Mesenteric fat pad (tissue), 1 donor: ENCODE measurements at places on chromosomes 7 and 10.

- DNase-seq: no peak
These were observed 411.8 kb upstream of the MGMT start for GRCh38 chr10:129055225-129055624.

- no peak for DNase-seq
These were observed 61.4 kb downstream of the AASS start for GRCh38 chr7:122082670-122083069.

DNA sequence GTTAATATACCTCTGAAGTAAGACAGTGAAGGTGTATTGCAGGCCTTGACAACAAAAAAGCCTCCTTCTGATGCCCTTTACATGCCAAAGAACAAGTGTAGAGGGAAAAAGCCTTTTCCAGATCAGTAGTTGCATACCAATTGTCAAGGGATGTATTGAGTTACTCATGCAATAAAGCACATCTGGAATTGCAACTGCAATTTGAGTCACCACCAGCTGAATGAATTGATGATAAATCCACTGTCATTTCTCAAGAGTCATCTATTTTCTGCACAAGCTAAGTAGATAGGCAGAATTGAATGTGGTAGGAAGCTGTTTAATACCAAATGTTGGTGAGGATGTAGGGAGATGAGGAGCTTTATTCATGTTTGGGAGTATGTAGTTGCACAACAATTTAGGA is 325.9 kb upstream of the SMIM30 start:
- no peak for DNase-seq

DNA sequence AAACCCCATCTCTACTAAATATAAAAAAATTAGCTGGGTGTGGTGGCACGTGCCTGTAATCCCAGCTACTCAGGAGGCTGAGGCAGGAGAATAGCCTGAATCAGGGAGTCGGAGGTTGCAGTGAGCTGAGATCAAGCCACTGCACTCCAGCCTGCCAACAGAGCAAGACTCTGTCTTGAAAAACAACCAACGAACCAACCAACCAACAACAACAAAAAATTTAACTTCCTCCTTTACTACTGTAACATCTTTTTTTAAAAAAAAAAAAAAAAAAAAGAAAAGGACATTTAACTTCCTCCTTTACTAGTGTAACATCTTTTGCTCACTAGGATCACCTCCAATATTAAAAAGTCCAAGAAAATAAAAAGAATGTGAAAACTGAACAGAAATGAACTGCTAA is 92.3 kb upstream of the TMEM168 start:
- no peak for DNase-seq

- no peak for DNase-seq
These were observed 14.0 kb upstream of the ADRB1 start for GRCh38 chr10:114029655-114030054.

- DNase-seq: no peak
These were observed 8.2 kb downstream of the LFNG start for GRCh38 chr7:2527505-2528467.

GRCh38 chr7:123673752-123674398 is 18.2 kb downstream of the LMOD2 start:
- DNase-seq: no peak

GRCh38 chr7:73451780-73452398 is 18.3 kb downstream of the FZD9 start:
- DNase-seq: no peak

GRCh38 chr7:105020926-105021325 is 6.9 kb downstream of the KMT2E start:
- DNase-seq: no peak

DNA sequence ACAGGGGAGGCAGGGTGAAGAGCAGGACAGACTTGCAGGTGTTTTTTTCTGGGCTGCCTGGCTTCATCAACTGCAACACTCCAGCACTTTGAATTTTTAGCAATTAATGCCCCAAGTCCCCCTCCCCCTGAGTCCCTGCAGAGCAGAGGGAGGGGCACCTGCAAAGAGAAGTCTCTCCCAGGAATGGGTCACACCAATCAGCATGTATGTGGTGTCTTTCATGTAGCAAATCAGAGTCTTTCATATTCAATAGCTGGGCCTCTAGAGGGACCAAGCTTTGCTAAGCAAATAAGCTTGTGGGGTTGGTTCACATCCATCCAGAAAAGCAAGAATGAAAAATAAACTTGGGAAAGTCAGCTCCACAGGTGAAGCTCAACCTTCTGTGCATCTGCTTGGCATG is 90.7 kb downstream of the PARP12 start:
- DNase-seq: peak; percentile 22

GRCh38 chr7:54978364-54979116 is 40.3 kb upstream of the EGFR start:
- no peak for DNase-seq

DNA sequence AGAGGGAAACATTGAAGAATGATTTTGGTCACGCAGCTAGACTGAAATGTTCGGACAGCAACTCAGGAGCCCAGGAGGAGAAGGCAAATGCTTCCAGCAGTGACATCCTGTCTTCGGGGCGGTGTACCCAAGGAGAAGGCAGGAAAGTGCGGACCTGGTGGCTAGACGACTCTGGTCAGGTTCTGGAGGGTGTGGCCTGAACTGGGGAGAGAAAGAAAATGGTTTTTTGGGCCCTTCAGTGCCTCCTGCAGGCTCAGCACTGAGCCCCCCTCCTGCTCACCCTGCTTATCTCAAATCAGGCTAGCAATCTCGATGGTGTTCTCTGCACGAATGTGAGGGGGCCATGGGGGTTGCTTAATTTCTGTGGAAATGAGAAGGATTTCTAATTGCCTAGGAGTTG is 26.7 kb upstream of the TARP start:
- DNase-seq: no peak

- DNase-seq: no peak
These were observed 379.7 kb upstream of the ZMIZ1 start for GRCh38 chr10:78688901-78689583.

GRCh38 chr10:120451968-120452367 is 5.1 kb upstream of the PLPP4 start:
- no peak for DNase-seq

DNA sequence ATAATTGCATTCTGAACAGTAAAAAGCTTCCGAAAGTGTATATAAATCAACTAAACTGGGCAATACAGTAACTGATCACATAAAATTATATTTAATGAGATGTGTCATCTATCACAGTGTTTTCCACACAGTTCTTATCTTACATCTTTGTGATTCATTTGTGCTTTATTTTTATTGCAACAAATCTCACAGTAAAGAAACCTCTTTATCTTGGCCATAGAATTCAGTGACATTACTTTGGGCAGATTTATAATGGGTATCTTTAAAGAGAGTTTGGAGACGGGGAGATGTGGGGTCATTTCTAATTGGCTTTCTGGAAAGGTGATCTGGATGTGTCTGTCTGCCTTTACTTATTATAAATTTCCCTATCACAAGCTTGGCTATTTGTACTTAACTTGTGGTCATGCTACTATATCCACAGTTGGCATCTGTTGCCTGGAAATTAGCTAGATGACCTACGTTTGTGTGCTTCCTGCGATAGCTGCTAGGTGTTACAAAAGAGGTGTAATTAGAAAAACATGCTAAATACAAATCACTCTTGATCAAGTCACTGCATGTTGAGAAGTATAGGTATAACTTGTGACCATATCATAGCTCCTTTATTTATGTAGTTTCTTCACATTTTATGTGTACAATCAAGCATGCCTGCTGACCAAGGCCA is 123.8 kb downstream of the ARID5B start:
- DNase-seq: no peak

DNA sequence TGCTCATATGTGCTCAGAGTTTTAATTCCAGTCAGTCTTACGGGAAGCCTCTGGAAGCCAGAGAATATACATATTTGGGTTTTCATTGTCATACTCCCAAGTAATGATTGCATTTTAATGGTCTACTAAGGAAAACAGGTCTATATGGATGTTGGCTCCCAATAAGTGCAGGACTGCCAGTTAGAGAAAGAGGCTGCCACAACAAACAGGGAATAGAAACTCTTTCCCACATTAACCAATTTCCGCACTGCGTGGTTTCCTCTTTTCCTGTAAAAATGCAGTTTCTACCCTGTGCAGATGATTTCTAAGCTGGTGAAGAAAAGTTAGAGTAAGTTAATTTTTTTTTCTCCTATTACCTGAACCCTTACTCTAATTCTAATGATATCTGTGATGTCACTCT is 78.2 kb downstream of the CCSER2 start:
- DNase-seq: no peak

GRCh38 chr10:5645375-5645774 is 21.0 kb downstream of the ASB13 start:
- no peak for DNase-seq

DNA sequence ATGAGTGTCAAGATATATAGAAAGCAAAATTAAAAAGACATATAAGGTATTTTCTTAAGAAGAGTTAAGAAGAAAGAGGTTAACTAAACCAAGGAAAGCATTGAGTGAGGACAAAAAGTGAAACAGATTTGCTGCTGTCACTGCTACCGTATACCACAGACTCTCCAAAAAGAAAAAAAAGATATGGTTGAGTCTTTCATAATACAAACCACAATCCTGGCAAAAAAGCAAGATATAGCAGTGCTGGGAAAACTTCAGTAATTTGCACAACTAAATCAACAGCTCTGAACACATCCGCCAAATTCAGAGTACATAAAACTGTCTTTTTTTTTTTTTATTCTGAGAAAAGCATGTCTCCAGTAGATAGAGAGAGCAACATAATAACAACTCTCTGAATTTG is 114.7 kb downstream of the ETV1 start:
- no peak for DNase-seq

DNA sequence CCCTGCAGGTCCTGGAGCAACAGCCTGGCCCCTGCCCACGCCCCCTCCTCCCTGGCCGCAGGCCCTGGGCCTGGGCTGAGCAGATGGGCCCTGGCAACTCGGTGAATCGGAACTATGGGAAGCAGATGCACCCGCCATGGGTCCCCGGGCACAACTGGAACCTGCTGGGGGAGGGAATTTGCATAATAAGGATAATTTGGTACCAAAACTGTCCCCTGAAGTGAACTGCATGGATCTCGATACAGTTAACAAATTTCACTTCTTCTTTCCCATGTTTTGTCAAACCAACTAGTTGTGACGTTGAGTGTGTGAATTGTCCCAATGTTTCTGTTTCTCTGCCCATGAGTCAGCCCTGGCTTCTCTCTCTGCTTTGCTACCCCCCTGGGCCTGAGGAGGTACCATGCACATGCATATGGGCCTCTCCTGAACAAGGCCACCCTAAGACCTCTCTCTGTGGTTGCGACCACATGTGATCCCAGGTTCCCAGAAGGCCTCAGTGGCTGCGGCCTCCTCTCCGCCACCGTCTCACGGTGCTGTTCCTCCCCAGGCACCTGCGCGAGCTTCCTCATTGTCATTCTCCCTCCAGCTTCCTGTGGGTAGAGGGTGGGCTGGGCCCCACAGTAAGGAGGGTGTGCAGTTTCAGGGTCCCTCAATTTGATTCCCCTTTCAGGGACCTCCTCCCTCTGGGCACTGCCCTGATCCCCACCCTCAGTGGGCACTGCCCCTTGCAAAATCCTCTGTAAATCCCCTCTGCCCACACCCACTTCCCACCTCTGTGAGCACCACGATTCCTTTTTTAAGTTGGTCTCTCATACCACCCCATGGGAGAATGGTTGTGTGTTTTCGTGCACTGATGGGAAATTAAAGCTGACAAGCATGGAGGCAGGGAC is 40.0 kb downstream of the FIGNL1 start:
- no peak for DNase-seq

GRCh38 chr10:12701696-12702095 is 299.8 kb downstream of the CCDC3 start:
- no peak for DNase-seq

DNA sequence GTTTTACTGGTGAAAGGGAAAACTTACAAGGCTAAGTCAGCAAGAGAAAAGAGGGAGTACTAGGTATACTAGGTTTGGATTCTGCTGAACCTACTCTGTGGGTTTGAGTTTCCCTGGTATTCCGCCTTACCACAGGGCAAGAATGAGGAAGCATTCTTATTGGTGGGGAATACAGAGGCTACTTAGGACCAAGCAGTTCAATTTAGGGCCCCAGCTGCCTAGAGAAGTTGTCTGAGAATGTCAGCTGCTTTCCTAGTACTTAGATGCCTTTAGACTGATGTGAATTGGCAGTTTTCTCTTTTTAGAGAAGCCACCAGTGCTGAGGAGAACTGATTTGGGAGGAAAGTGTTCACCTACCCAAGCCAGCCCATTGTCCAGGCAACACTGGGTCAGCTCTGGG is 409.0 kb upstream of the LRGUK start:
- DNase-seq: no peak

- DNase-seq: peak; percentile 43
These were observed 232.1 kb downstream of the PTPRN2 start for GRCh38 chr7:158355456-158356065.

DNA sequence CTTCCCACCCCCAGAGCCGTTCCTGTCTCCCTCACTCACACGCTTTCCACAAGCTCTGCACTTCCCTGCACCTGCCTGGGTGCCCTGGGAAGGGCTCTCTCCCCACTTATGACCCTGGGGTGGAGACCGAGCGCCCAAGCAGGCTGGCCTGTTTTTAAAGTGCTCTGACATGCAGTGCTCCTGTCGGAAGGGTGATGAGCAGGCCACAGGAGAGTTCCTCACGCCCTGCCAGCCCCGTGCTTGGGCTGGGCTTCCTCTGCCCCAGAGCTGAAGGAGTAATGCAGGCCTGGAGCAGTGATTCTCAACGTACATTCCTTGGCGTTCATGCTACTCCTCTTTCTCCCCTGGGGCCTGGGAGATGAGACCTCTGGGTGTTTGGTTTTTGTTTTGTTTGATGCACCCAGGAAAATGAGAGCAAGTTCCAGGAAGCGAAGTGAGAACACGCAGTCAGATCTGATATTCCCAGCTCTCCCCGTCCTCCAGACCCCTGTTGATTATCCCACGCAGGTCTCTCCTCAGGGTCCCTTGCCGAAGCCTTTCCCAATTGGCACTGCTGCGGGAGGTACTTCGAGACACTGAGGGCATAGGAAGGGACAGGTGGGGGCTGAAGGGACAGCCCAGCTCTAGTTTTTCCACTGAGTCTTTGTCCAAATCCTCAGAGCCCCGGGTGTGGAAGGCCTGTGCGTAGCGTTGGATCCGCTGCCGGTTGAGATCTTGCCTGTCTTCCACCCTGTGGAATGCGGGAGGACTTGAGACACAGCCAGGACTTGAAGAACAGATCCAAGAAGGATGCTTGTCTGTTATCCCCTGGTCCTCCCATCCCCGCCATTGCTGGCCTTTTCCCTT is 14.1 kb downstream of the TRPV6 start:
- DNase-seq: peak; percentile 65

DNA sequence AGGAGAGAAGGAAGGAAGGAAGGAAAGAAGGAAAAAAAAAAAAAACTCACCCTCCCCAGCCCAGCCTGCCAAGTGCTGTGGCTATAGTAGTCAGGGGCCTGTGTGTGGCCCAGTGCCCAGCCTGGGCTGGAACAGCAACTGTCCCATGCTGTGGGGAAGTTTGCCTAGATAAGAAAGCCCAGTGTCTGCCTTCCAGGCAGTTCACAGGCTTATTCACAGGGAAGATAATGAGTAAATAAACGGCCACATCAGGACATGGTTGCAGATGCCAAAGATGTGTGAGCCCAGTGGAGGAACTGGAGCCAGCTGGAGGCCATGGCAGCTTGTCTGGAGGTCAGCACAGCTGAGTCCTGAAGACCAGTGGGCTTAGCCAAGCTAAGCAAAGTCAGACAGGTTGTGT is 132.4 kb upstream of the FOXK1 start:
- no peak for DNase-seq
